ENCODE measurements at places on chromosomes 13 and 19. TPM values are rescaled to one million over a fixed set of nuclear protein-coding genes. Genes with fewer than 3 reads are reported as not detected.

The GPR108 gene
- 45.2 TPM for total RNA-seq

The ZNF90 gene
- total RNA-seq = 1.5 TPM

The TMIGD2 gene
- total RNA-seq = not detected

The HCST gene
- total RNA-seq = 1.2 TPM

The NTN5 gene
- 0.46 TPM for total RNA-seq

The CEACAM7 gene
- total RNA-seq = not detected

The FAM124A gene
- total RNA-seq = 1.4 TPM

The PIK3R2 gene
- total RNA-seq = 32.0 TPM

The KLK6 gene
- total RNA-seq = not detected

The ZNF284 gene
- 4.1 TPM for total RNA-seq

The LNX2 gene
- 10.6 TPM for total RNA-seq

The CYP2A6 gene
- not detected for total RNA-seq

The ATXN8OS gene
- not detected for total RNA-seq

The CGB3 gene
- total RNA-seq = not detected

The PRKCSH gene
- 455 TPM for total RNA-seq

The CEACAM19 gene
- 3.8 TPM for total RNA-seq

The SERPINE3 gene
- not detected for total RNA-seq

The TUBB4A gene
- not detected for total RNA-seq

The RAB20 gene
- total RNA-seq = 14.8 TPM

The CYP4F3 gene
- total RNA-seq = not detected

The TLE6 gene
- total RNA-seq = 2.7 TPM

The OR7A5 gene
- total RNA-seq = not detected

The ZNF260 gene
- total RNA-seq = 8.1 TPM

The SOX21 gene
- total RNA-seq = 0.07 TPM

The DAPK3 gene
- total RNA-seq = 139 TPM

The HSPB6 gene
- 161 TPM for total RNA-seq

The NMRK2 gene
- not detected for total RNA-seq

The LRG1 gene
- total RNA-seq = not detected

The TMEM190 gene
- total RNA-seq = not detected

The NCAN gene
- total RNA-seq = not detected

The APOC4 gene
- not detected for total RNA-seq

The F7 gene
- total RNA-seq = not detected

The BLOC1S3 gene
- 5.9 TPM for total RNA-seq

The ZNF382 gene
- total RNA-seq = 9.6 TPM

The PSG3 gene
- not detected for total RNA-seq

The AP3D1 gene
- total RNA-seq = 162 TPM

The CLEC17A gene
- total RNA-seq = 0.13 TPM

The ERF gene
- 22.8 TPM for total RNA-seq

The DLL3 gene
- 0.23 TPM for total RNA-seq

The SIGLEC6 gene
- not detected for total RNA-seq

The CATSPERD gene
- total RNA-seq = not detected

The ZNF850 gene
- total RNA-seq = 2.0 TPM

The LYL1 gene
- total RNA-seq = 1.3 TPM

The SRRM5 gene
- 0.03 TPM for total RNA-seq

The AMER2 gene
- not detected for total RNA-seq

The SLC7A10 gene
- total RNA-seq = not detected

The NLRP5 gene
- total RNA-seq = not detected

The ZNF799 gene
- total RNA-seq = 2.2 TPM

The IZUMO2 gene
- not detected for total RNA-seq

The CNN1 gene
- 25.2 TPM for total RNA-seq

The GIPC3 gene
- 0.07 TPM for total RNA-seq

The CCL25 gene
- not detected for total RNA-seq

The KLK2 gene
- total RNA-seq = not detected

The FCAR gene
- total RNA-seq = not detected

The ZNF100 gene
- total RNA-seq = 2.4 TPM

The ZNF829 gene
- total RNA-seq = 3.4 TPM

The ERICH4 gene
- not detected for total RNA-seq

The APC2 gene
- 0.20 TPM for total RNA-seq

All from smooth muscle cell of the pulmonary artery (primary cell).